ENCODE measurements at places on chromosomes 11 and 22.

DNA sequence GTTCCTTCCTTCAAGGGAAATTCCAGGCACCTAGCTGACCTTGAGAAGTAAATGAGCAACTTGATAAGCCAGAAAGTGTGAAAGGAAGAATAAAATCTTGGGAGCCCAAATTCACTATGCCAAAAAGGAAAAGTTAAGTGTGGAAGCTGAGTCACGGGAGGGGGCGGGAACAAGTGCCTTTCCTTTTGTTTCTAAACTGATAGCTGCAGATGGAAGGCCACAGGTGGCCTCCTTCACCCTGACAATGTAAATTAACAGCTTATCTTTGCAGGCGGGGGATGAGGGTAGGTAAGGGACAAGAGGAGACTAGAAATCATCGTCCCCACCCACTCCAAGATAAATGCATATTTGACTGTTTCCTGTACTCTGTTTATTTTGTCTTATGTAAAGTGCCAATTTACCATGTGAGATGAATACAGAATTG is 36.4 kb upstream of the TREH start:
- no peak for DNase-seq

DNA sequence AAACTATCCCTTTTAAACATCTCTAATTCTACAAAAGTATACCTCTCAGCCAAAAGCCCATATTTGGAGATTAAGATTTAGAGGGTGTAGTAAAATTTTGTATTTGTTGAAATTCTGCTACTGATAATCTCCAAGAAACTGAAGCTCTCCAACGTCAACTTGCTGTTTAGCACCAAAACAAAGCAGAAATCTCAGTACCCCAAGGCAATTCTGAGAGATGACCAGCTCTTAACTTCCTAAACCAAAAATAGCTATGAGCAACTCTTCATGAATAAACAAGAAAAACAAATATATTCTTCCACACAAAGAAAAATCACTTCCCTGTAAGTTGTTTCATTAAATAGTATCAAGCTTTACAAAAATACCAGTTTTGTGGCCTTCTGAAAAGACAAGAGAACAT is 13.3 kb downstream of the RRAS2 start:
- no peak for DNase-seq

DNA sequence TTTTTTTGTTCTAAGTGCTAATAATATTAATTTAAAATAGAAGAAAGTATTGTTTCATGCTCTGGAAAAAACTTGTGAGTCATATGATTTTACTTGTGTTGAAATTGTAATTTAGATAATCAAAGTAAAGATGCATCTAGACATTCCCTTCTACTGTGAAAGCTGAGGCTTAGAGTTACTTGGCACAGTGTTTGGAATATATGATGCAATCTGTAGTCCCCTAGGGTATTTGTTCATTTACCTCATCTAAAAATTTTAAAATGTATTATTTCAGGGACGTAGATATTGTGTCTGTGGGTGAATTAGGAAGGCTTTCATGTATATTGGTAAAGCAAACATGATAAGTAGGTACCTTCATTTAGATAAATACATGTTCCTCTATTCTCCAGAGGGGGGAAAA is 793.5 kb upstream of the CNTN5 start:
- DNase-seq = no peak

DNA sequence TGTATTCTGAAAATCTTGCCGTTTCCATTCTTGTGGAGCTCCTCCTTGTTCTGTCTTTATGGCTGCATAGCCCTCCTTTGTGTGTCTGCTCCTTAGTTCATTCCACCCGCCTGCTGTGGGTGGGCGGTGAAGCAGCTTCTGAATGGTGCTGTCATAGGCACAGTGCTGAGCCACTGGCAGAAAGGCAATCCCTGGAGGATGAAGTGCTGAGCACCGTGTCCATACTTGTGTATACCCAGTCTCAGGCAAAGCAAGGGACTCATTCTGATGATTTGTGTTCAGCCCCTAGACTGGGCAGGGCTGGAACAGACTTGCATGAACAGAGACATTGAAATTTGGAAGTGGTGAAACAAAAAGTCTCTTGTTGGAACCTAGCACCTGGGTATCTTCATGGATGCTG is 134.9 kb downstream of the MYO18B start:
- no peak for DNase-seq

DNA sequence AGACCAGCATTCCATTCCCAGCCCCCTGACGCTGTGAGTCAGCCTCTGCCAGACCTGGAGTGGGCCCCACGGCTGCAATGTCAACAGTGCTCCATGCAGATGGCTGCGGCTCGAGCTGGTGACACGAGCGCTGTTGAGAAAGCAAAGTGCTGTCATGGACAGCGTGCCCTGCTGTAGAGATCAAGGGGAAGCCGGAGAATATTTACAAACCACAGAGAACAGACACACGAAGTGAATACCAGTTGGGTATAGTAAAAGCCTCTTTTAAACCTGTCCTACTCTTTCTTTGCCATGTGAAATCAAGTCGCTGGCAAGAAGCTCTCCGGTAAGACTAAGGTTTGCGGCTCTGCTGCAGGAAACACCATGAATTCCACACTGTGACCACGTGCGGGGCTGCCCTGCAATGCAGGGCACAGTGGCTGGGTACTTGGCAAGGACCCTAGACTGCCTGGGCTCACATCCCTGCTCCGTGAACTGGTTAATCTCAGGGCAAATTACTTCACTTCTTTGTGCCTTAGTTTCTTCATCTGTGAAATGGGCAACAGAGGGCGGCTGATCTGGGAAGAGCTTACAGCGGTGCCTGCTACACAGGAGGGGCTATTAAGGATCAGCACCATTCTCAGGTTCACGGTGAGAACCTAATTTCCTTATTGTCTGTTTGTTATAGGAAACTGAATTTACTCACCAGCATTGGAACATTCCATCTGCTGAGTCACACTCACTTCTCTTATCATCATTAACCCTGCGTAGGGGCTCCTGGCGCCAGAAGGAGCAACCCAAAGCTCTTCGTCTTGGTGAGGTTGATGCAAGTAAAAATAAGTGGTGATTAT is 27.8 kb upstream of the ELFN2 start:
- no peak for DNase-seq

Measured in D341Med (cell line).